ENCODE measurements at places on chromosomes 3 and 15.

DNA sequence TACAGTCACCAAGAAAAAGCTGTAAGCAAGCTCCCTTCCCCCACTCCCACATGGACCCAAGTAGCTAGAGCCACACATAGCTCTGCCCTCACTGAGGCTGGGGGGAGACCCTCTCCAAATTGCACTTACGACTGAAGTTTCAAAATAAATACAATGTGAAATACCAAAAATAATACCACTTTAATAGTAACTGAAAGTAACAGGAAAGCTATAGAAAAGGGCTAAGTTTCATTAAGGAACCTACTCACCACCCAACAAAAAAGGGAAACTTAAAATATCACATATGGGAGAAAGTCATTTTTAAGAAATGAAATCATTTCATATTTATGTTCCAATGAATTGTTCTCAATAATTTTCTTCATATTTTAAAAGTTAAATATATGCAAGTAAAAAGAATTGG lies 130.4 kb upstream of the UBE2E2 start:
- no peak for DNase-seq

DNA sequence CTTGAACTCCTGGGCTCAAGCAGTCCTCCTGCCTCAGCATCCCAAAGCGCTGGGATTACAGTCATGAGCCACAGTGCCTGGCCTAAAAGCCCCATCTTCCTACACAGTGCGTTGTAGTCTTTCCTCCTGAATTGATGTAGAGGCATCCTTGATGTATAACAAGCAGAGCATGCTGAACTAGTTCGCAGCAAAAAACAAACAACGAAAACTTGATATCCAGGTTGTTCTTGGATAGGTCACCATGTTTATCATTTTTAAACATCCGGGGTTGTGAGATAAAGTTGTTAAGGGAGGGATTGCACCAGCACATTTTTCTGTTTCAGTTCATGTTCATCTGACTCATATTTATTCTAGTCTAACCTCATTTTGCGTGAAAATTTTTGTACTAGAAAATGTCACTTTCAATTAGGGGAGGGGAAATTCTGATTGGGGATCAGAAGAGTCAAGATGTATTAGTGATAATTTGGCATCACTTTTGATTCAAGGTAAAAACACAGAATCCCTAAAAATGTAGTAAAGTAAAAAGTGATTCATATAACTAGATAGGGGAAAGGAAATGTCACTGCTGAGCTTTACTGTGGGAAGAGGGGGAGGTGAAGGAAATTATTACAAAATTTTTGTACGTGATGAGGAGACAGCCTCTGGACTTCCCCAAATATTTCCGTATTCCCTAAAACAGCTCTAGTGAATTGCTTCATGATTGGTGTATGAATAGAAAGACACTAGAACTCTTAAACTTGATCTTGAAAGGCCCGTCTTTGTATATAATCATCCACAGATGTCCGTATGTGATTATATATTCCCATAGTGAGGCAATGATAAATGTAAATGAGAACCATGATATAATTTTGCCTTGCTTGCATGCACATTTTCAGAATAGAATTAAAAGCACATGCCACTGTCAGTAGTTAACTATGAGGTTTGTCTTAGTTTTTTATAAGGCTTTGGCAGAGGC lies 22.9 kb downstream of the RAB8B start:
- no peak for DNase-seq

GRCh38 chr15:93144463-93145236 lies 55.6 kb upstream of the RGMA start:
- DNase-seq = no peak

DNA sequence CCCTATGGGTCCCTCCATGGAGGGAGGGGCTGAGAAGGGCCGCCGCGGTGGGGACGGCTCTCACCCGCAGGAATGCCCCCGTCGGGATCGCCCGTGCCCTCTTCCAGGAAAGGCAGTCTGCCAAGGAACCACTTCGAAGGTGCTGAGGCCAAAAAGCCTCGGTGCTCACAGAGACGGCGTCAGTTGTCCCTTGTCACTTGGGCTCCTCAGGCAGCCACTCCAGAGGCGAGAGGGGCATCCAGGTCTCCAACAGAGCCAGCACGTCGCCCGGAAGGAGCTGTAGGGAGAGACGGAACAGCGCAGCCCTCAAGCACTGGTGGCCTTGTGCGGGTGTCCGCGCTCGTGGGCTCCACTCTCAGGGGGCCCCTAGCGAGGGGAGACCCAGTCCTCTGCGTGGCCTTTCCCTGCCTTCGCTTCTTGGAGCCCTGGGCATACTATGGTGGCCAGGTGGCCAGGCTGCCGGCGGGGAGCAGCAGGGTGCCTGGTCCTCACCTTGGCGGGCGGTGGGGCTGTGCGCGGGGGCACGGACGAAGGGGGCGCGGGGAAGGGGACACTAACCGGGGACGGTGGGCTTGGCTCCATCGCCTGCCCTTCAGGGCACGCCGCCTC lies 994 bp downstream of the MESP1 start:
- no peak for DNase-seq

GRCh38 chr15:39592500-39592899 lies 11.6 kb downstream of the THBS1 start:
- DNase-seq = no peak

Measured in stimulated activated CD8-positive, alpha-beta memory T cell treated with anti-CD3 and anti-CD28 coated beads, Interleukin-7, amount 100 ng/mL, for 1 hour (primary cell).